Hematopoietic multipotent progenitor cell (in vitro differentiated cells): ENCODE measurements at places on chromosomes 2 and 18. TPM values are rescaled to one million over a fixed set of nuclear protein-coding genes. Genes with fewer than 3 reads are reported as not detected.

Gene GKN2
- total RNA-seq: not detected

Gene GNAL
- 0.27 TPM for total RNA-seq

Gene TLX2
- 0.27 TPM for total RNA-seq

Gene LCT
- total RNA-seq: 0.27 TPM

Gene ANKRD30BL
- not detected for total RNA-seq

Gene KCNG2
- 14.8 TPM for total RNA-seq

Gene NEU2
- total RNA-seq: not detected

Gene FAM237A
- total RNA-seq: not detected

Gene MSTN
- total RNA-seq: not detected

Gene FLACC1
- total RNA-seq: 0.27 TPM

Gene ARHGEF33
- under 0.01 TPM for total RNA-seq

Gene ICOS
- under 0.01 TPM for total RNA-seq

Gene CAPN13
- total RNA-seq: under 0.01 TPM

Gene LDLRAD4
- 63.3 TPM for total RNA-seq

Gene CCDC74B
- total RNA-seq: not detected

Gene TRABD2A
- total RNA-seq: 0.27 TPM

Gene HNMT
- 1.1 TPM for total RNA-seq

Gene SKA1
- total RNA-seq: 0.81 TPM
